Aorta (tissue), 5 donors: ENCODE measurements at places on chromosomes 7 and 10. TPM values are rescaled to one million over a fixed set of nuclear protein-coding genes. Genes with fewer than 3 reads are reported as not detected.
A peak's percentile ranks its signal among the peaks of the same experiment; 100 is the strongest.

DNA sequence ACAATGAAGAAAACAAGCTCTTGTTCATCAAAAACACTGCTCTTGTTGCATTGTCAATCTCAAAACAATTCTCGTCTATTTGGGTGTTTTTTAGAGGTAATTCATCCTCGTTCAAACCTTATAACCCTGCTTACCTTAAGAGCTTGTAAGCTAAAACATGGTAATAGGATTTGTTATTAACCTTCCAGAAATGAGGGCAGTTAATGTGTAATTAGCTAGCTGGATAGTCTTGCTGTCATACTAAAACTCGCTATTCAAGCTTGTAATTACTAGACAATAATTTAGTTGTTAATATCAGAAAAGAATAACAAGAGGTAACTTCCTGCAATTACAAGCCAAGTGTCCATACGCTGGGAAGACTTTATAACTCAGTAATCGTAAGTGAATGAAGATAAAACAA lies 101.6 kb downstream of the UBE2H start:
- no peak for DNase-seq

DNA sequence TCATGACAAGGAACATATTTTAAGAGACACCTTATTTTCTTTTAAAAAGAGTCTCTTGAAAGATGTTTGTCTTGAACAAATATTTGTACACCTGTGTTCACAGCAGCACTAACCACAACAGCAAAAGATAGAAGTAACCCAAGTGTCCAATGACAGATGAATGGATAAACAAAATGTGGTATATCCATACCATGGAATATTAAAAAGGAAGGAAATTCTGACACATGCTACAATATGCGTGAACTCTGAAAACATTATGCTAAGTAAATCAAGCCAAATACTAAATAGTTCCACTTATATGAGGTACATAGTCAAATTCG lies 17.8 kb downstream of the SGMS1 start:
- DNase-seq, result no peak

GRCh38 chr10:47311193-47311931 lies 10.9 kb upstream of the GDF2 start:
- no peak for DNase-seq

The NPTX2 gene
- total RNA-seq, result 11.5 TPM

The NEUROG3 gene
- total RNA-seq, result not detected

- DNase-seq, result peak; percentile 31
Measured at GRCh38 chr7:101554584-101555268, 74.4 kb downstream of the MYL10 start.
